ENCODE measurements at places on chromosomes 1 and 21. TPM values are rescaled to one million over a fixed set of nuclear protein-coding genes. Genes with fewer than 3 reads are reported as not detected.

SUSD4 gene
- 7.0 TPM for total RNA-seq

AK4 gene
- total RNA-seq = 80.0 TPM

IFI44L gene
- total RNA-seq = 12.3 TPM

PDZK1 gene
- total RNA-seq = 29.6 TPM

TMEM81 gene
- total RNA-seq = 3.3 TPM

CHD1L gene
- total RNA-seq = 36.8 TPM
